H9 (cell line): ENCODE measurements at places on chromosomes 3 and 15. TPM values are rescaled to one million over a fixed set of nuclear protein-coding genes. Genes with fewer than 3 reads are reported as not detected.

DNA sequence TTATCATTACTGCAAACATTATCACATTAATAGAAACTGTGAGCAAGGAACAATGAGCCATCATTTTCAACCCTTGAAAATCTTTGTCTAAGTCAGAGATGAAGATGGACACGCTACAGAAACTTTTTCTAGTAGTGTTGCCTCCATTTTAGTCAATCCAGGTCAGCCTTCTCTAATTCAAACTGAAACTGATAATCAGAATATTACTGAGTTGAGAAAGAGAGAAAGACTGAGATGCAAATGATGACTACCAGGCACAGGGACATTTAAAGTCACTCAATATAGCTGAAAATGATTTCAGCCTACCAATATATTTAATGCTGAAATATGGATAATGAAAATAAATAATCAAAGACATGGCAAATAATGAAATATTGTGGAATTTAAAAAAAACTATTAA, 261.4 kb downstream of the GBE1 start:
- DNase-seq: no peak

DNA sequence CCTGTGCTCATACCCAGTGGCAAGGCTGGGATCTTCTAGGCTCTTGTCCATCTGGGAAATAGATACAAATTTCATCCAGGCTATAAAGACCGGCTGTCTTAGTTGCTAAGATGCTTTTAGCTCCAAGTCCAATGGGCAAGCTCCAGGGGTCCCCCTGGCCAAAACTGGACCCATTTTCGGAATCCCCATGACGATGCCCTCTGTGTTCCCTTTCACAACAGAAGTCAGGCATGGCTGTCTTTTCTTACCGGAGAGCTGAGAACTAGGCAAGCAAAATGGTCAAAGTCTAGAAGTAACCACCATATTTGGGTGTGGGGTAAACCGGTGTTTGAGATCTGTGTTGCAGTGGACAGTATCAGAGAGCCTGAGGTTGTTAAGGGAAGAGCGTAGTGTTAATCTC, 1.0 kb downstream of the GLYCTK start:
- no peak for DNase-seq

- DNase-seq: no peak
Observed at GRCh38 chr3:111541911-111542483, at the start of gene CD96. Gene CD96 (plus strand): TSS chr3:111542197. CDS start chr3:111542249, 52 bp downstream.

GRCh38 chr3:169496402-169496801, 167.1 kb downstream of the MECOM start:
- DNase-seq: no peak

DNA sequence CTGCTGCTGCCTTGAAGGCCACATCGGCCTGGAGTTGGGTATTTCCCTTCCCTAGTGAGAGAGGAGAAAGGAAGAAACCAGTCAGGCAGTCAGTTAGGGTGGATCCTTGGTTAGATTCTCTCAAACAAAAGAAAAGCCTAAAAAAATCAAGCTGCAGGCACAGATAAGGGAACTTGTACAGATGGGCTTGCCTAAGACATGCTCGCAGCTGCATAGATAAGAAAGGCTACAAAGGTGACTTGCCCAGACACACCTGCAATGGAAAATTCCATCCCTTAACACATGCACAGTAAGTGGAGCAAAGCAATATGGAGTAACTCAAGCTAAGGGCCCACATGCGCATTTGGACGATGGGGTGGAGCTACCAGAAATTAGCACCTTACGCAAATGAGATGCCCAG, 199.7 kb upstream of the ARPP21 start:
- DNase-seq: no peak

DNA sequence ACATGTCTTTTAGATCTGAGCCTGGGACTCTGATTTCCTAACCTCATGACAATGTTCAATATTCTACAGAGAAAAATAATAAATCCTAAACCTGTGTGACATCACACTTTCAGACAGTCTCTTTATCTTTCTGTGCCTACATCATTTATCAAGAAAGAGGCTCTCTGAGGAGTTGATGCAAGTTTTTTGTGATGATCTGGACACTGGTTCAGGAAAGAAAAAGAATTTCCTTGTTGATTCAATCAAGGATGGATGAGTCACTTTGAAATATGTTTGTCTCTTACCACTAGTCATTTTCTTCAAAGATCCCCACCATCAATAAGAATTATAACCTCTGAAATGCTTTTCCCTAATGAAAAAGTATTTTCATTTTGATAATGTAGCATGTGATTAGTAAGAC, 404.6 kb downstream of the WDR72 start:
- DNase-seq: no peak

- DNase-seq: no peak
Observed at GRCh38 chr3:136787349-136787748, 31.6 kb upstream of the SLC35G2 start.

GRCh38 chr3:185200639-185201038, 47.8 kb upstream of the C3orf70 start:
- DNase-seq: no peak

DNA sequence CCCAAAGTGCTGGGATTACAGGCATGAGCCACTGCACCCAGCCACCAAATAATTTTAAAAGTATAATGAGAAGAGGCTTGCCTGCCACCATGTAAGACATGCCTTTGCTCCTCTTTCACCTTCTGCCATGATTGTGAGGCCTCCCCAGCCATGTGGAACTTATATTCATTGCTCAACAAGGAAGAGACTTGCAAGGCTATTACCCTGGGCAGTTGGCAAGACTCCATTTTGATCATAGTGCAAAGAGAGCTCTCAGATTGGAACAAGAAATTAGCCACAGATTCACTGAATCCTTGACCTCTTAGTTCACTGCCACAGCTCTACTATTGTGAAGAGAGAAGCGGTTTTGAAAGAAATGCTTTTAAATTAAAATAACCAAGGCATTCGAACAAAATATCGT, 6.1 kb downstream of the SCAP start:
- no peak for DNase-seq

TSEN2 gene
- 19.4 and 22.0 TPM in 2 replicates for total RNA-seq

DNA sequence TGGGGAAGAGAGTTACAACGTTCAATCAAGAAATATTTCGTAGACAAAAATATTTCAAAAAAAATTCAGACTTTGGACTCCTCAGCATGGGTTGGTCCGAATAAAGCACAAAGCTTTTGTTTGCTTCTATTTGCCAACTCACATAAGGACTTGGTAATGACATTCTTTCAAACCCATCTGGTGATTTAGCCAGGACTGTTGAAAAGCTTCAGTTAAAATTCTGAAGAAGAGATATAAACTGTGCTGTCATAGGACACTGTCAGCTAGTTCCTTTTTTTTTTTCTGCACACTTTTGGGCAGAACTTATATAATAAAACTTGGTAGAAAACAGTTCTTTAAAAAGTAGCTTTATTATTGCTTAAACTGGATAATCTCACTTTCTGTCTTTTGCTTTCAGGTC, 660.8 kb upstream of the SGO1 start:
- DNase-seq: no peak

DNA sequence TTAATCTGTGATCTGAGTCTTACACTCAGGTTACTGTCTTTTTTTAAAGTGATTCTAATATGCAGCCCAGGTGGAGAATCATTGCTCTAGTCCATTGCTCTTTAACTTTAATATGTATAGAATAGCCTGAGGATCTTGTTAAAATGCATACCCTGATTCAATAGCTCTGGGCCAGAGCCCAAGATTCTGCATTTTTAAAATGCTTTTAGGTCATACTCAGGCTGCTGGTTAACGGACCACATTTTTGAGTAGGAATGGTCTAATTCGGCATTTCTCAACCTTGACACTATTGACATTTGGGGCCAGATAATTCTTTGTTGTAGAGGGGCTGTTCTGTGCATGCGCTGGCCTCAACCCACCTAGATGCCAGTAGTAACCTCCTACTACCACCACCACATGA, 20.9 kb upstream of the FSTL1 start:
- no peak for DNase-seq

DNA sequence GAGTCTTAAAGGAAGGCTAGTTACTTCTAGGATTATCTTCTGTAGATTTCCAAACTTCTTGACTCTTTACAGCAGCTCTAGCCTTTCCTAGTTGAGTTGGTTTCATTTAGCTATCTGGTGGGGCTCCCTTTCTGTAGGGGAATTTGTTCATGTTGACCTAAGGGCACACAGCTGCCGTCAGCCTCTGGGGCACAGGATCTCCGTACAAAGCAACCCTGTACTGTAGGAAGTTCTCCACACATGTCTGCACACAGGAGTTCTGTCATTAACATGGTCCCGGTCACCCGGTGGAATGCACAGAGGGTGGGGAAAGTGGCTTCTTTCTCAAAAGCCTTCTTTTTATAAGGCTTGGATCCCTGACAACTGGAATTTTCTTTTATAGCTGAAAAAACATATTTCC, 88.7 kb upstream of the TNIK start:
- no peak for DNase-seq

- no peak for DNase-seq
Observed at GRCh38 chr3:113485161-113485609, 29.8 kb downstream of the SPICE1 start.

- DNase-seq: no peak
Observed at GRCh38 chr15:52071570-52071969, 41.0 kb downstream of the BCL2L10 start.

CCK gene
- 0.37 and 0.42 TPM in 2 replicates for total RNA-seq

THSD4 gene
- 5.5 and 5.7 TPM in 2 replicates for total RNA-seq
